SK-N-SH (cell line): ENCODE measurements at places on chromosomes 7 and 10. TPM values are rescaled to one million over a fixed set of nuclear protein-coding genes. Genes with fewer than 3 reads are reported as not detected.

DNA sequence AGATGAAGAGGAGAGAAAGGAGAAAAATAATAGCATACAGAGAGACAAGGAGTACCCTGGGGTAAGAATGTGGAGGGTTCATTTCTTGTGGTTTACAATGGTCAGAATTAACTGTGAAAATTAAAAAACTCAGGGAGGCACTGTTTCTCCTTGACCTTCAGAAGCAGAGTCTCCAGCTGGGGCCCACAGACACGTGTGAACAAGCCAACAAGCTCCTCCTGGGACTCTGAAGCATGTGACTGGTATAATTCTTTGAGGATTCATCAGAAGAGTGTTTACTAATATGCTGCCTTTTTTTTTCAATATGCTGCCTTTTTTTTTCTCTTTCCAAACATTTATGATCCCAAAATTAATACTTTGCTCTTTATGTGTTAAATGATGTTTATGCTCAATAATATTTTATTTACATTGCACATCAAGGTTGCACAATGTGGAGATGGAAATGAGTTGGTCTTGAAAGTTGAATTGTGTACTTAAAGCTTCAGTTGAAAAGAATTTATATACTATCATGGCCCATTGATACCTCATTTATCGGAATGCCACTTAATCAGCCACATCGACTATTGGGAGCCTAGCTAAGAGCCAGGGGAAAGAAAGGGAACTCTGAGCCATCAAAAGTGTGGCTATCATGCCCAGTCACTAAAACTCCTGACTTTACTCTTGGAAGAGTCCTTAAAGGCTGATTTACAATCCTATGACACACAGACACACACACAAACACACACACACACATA, 134.7 kb upstream of the RHOBTB1 start:
- DNase-seq = no peak

- no peak for DNase-seq
These were observed 117.2 kb upstream of the ADCY1 start for GRCh38 chr7:45456747-45457524.

- no peak for DNase-seq
These were observed 822 bp downstream of the SAMD9L start for GRCh38 chr7:93147363-93147762.

DNA sequence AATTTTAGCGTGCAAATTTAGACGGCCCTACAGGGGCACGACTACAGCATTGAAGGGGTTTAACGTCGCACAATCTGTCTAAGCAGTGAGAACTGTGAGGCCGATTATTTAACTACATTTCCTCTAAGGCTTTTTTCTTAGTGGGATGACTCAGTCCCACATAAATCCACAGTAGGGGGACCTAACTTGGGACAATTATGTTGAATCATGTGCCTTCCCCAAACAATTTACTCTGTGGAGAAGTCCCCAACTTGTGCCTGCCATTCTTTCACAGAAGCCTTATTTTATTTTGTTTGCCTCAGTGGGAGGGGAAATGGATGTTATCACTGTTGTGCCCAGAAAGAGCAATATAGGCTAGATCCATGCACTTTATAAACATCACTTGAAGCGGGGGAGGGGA, 80.3 kb upstream of the CDCA7L start:
- DNase-seq = no peak

GRCh38 chr10:127450644-127451043, 98.5 kb upstream of the NPS start:
- no peak for DNase-seq

DNA sequence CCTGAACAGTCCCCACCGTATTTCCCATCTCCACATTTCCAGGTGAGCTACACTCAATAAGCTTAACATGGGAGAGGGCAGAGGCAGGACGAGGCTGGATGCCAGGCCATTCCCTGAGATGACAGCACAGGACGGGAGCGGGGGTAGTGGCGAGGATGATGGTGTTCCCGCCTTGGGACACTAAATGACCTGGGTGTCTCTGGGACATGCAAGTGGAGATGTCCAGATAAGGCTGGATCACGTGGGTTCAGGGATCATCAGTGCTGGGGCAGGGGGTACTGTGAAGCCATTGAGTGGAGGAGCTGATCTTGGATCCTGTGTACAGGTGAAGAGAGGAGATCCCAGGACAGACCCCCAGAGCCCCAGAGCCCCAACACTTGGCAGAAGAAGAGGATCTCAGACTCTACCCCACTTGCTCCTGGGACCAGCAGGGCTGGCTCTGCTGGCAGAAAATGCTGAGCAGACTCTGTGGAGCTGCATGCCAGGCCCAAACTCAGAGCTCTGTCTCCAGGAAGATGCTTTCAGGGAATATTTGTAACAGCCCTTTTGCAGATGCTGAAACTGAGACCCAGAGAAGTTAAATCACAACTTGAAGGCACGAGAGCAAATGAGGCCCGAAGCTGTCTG, 29.7 kb upstream of the HSPA12A start:
- DNase-seq = no peak

GRCh38 chr10:124320778-124321432, 97.8 kb downstream of the OAT start:
- no peak for DNase-seq

GRCh38 chr7:42624471-42624870, 287.4 kb downstream of the C7orf25 start:
- no peak for DNase-seq

DNA sequence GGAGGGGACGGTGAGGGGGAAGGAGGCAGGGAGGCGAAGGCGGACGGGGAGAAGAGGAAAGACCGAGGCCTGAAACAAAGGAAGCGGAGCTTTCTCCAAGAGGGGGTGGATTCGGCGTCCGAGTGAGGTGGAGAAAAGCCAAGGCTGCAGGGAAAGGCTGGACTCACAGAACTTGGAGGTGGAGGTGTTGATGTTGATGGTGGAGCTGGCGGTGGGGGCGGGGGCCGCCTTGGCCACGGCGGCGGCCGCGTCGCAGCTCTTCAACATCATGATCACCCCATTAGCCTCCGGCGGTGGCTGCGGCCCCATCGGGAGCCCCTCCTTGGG, 578 bp downstream of the CACUL1 start:
- peak; percentile 60 for DNase-seq

GRCh38 chr10:72094574-72094973, 6.2 kb upstream of the SPOCK2 start:
- DNase-seq = no peak

DNA sequence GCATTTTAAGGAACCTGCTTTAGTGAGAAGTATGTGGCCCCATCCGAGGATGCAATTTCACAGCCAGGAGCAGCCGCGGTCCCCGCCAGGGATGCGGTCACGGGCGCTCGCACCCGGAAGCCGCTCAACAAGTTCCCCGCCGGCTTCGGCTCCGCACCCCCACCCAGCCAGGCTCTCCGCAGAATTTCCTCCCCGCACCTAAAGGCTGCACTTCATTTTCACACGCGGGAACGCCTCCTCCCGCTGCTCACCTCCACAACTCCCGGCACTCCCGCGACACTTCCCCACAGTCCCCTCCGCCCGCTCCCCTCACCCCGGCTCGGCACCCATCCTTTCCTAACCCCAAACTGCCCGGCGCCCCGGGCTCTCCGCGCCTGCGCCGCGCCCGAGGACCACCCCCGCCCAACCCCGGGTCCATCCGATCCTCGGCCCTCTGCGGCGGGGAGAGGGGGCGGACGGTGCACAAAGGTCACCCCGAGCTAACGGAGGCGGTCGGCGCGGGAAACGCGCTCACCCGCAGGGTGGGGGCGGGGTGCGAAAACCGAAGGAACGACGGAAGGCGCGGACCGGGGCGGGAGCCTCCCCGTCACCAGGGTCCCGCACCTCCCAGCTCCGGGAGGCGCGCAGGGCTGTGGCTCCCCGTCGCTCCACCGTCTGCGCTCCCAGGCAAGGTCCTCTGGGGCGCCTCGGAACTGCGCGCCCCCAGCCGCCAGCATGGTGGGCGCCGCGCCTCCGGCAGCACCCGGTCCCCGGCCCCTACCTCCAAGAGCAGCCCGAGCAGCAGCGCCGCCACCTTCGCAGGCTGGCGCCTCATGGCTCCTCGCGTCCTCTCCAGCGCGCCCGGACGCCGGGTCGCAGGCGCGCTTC, 558 bp downstream of the VOPP1 start:
- DNase-seq = peak; percentile 90

GRCh38 chr10:131831561-131831960, 69.2 kb upstream of the PPP2R2D start:
- no peak for DNase-seq

DNA sequence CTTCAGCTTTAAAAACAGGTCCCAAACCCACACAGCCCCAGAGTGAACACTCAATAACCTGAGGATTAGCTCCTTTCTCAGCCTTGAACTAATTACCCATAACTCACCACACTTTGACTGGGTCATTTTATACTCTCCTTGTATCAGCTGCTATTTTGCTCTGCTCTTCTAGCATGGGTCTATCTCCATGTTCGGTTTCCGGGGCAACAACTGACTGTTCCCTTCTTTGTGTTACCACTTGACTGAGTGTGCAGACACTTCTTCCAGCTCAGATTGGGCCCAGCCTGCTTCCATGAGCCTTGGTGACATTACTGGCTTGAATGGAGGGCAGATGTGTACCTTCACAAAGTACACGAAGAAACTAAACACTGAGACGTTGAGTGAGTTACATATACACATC, 31.5 kb upstream of the PRPS1L1 start:
- DNase-seq = no peak

GRCh38 chr7:67855322-67855721, 858.7 kb downstream of the TYW1 start:
- no peak for DNase-seq

DNA sequence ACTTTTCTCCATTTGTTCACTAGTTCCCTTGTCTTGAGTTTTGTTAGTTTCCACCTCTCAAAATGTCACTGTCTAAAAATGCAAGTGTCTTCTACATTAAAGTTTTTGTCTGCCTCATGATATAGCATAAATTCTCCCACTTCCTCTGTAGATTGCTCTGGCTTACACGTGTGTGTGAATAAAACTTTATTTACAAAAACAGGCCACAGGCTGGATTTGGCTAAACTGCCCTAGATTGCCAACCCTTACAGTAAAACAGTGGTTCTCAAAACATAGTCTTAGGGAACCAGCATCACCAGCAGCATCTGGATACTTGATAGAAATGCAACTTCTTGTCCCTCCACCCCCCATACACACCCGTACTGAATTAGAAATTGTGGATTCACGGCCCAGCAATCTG, 207.8 kb downstream of the VTI1A start:
- no peak for DNase-seq

DNA sequence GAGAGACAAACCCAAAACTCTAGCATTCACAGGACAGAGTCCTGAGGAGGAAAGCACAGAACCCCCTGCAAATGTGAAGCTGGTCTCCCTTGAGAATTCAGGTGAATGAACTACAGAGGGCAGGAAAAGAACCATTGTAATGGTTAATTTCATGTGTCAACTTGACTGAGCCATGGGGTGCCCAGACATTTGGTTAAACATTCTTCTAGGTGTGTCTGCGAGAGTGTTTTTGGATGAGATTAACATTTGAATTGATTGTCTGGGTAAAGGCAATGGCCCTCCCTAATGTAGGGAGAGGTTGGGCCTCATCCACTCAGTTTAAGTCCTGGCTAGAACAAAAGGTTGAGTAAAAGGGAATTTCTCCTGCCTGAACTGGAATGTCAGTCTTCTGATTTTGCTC, 15.7 kb upstream of the CDK1 start:
- DNase-seq = no peak

IMPDH1 gene
- polyA plus RNA-seq = 80.4 and 82.0 TPM in 2 replicates

CFTR gene
- not detected in 2 replicates for polyA plus RNA-seq

KIFBP gene
- 16.9 and 18.3 TPM in 2 replicates for polyA plus RNA-seq

ASB10 gene
- not detected in 2 replicates for polyA plus RNA-seq

MYOF gene
- 103 and 134 TPM in 2 replicates for polyA plus RNA-seq

MYL7 gene
- 0.47 TPM in 1 of 2 replicates, not detected in the other for polyA plus RNA-seq

CALCR gene
- polyA plus RNA-seq = 0.06 and 0.12 TPM in 2 replicates

C10orf62 gene
- 0.07 and 0.19 TPM in 2 replicates for polyA plus RNA-seq

SLC16A9 gene
- 4.7 and 6.7 TPM in 2 replicates for polyA plus RNA-seq
